Fibroblast of skin of left biceps (primary cell): ENCODE measurements at places on chromosomes 12 and 14.

DNA sequence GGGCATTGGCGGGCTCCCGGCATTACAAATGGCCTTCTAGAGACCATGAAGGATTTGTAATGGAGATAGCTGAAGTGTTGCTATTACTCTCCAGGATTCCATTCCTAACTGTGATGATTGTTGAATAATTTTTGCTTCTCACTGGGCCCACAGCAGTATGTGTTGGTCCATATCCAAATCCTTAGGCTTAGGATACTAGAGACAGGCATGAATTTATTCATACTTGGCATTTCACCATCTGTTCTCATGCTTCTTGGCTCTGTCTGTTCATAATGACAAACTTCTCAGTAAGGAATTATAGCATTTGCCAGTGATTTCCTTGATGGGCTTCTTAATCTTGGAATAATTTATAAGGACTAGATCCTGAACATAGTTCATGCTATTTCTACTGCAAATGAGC, 832.9 kb downstream of the C12orf50 start:
- peak; percentile 20 for DNase-seq

DNA sequence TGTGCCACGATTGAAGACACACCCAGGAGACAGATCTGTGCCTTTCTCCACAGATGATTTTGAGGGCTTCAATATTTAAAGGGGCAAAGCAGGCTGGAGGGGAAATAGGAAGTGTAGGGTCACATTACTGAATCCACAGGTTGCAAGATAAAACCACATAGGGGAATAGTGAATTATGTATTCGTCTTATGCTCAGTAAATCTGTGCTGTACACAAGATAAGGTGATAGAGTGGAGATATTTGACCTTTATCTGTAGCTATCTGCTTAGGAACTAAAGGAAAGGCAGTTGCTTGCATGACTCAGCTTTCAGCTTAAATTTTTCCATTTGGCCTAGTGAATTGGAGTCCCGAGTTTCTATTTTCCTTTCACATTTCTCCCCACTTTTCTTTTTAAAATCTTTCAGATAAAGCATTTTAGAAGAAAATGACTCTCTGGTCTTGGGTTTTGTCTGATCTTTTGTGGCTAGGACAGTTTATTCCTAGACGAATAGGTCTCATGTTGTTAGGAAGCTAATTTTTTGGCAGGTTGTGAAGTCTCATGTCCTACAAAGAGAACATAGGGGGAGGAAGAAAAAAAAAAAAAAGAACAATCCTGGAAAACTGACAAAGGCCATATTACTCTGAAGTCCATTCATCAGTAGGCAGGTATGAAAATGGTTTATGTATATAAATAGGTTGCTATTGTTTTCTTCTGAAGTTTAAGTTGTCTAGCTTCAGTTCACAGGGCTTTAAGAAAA, 55.4 kb downstream of the FBXO33 start:
- DNase-seq = no peak

GRCh38 chr12:89663577-89664357, 44.9 kb downstream of the ATP2B1 start:
- peak; percentile 14 for DNase-seq

DNA sequence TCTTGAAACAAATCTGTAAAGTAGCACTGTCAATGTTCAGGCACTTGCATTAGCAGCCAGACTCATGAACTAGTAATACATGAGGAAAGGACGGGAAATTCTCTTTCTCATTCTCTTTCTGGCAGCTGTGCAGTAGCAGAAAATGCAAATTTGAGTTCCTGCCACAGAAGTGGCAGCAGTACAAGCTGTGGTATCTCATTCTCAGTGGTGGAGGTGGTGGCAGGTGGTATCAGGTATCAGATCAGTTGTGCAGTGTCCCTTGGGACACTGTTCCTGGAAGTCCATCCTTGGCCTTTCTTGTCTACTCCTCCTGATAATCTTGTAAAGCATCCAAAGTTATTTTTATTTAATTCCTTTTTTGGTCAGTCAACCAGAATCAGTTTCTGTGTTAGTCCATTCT, 103.0 kb downstream of the C12orf42 start:
- no peak for DNase-seq

- DNase-seq = no peak
Measured at GRCh38 chr12:108560321-108560721, 652 bp downstream of the SART3 start.

DNA sequence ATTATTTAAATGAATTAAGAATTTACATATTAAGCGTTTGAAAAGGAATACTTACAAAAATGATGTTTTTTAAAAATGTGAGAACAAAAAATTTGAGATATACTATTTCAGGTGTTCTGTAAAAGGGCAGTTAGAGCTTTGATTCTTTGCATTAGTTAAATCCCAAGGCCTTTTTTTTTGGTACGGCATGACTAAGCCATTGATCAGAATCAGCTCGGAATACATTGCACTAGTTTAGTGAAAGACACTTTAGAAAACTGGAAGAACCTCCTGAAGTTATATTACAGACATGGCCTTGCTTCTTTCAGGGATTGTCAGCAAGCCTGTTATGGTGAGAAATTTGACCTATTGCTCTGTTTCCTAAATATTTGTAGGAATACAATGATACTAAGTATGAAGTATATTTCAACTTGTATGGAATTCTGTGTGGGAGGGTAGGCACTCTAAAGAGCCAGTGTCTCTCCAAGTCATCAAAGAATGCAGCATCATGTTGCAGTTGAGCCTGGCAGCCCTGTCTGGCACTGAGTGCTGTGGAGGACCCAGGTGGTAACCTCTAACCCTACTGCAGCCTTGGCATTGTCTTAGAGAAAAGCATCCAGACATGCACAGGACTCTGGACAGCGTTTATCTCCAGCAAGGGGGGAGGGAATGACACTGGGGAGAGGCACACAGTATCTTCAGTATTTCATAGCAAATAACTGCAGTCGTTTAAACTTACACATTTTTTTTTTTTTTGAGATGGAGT, 1.5 kb downstream of the KLC1 start:
- no peak for DNase-seq

- DNase-seq = no peak
Measured at GRCh38 chr12:15707516-15708199, 81.5 kb downstream of the EPS8 start.

DNA sequence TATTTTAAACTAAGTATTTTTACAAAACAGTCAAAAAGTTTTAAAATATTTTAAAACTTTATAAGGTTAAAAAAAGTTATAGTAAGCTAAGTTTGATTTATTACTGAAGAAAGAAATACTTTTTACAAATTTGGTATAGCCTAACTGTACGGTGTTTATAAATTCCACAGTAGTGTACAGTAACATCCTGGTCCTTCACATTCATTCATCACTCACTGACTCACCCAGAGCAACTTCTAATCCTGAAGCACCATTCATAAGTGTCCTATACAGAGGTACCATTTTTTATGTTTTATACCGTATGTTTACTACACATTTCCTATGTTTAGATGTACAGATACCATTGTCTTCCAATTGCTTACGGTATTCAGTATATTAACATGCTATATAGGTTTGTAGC, 170.0 kb downstream of the KLHL28 start:
- DNase-seq = no peak

GRCh38 chr14:92287987-92288386, 35.0 kb upstream of the SLC24A4 start:
- no peak for DNase-seq

GRCh38 chr14:91229743-91230200, 14.7 kb downstream of the GPR68 start:
- DNase-seq = no peak

GRCh38 chr12:115094163-115094816, 410.3 kb upstream of the TBX3 start:
- DNase-seq = no peak

DNA sequence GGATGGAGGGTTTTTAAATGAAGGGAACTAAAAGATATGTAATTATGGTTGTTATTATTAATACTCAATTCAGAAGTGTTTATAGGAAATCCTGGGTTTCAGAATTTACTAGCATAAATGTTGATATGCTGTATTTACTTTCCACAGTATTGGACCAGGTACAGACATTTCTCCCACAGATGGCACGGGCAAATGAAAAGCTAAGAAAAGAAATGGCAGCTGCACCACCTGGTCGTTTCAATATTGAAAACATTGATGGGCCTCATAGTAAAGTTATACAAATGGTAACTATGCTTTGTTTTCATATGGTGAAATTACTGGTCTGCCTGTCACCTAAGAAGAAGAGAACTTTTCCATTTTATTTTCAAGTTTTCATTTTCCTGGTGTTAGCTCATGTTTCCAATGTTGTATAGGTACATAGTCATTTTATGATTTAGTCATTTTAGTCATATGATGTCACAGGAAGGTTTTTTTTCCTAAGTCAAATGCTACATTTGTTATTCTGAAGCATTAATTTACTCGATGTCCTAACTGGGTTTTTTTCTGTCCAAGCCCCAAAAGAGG, 5.5 kb downstream of the NOPCHAP1 start:
- DNase-seq = no peak

DNA sequence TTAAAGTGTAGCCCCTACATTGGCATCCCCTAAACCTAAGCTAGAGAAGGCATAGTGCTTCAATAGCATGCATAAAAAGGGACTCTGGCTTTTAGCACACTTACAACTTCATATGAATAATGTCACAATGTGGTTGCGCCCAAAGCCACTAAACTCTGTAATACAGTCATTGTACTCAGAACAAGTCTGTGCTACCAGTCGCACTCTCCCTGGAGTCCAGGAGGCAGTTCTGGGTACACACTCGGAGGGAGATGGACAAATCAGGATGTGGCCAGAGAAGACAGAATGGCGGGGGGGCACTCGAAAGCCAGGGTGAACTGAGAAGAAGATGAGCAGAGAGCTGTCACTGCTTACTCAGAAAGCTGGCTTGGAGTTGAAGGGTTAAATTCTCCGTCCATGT, 10.6 kb downstream of the SAMD4A start:
- DNase-seq = no peak

- DNase-seq = peak; percentile 24
Measured at GRCh38 chr12:1634590-1635191, 5.7 kb downstream of the WNT5B start.

GRCh38 chr14:51487848-51488247, 163.9 kb upstream of the FRMD6 start:
- no peak for DNase-seq

- DNase-seq = no peak
Measured at GRCh38 chr12:64097366-64098105, 124.6 kb downstream of the KICS2 start.

GRCh38 chr14:103228076-103228806, 105.0 kb downstream of the TNFAIP2 start:
- no peak for DNase-seq

DNA sequence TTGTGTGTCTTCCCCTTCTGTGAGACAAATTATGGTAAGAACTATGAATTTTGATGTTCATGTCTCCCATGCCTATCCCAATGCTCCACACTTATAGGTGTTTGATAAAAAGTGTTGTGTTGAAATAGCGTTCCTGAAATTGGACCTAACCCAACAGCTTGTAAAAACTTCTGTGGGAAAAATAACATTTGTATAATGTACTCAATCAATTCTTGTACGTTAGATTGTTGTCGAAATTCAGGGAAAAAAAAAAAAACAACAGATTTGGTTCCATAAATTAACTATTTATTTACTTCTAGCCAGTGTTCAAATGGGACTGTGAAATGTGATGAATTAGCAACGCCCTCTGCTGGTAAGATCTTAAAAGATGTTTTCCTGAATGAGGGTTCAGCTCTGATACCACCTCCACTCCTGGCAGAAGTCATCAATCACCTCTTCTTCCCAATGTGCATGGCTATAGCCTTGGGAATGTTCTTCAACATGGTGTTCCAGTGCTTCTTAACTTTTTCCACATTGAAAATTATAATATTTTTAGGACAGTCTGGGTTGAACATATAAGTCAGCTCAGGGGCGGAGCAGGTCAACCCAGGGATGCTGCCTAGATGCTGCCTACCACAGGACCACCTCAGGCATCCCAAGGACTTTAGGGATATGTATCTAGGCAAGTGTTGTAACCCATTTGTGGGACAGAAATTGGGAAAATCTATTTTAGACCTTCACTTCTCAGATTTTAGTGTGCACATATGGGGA, 170.6 kb downstream of the OTOGL start:
- no peak for DNase-seq

GRCh38 chr14:92563359-92563758, 49.8 kb downstream of the RIN3 start:
- no peak for DNase-seq
